ENCODE measurements at places on chromosomes 11 and 22. TPM values are rescaled to one million over a fixed set of nuclear protein-coding genes. Genes with fewer than 3 reads are reported as not detected.

- H3K36me3 ChIP-seq: no peaks in the 10 kb centered on the region
- peaks cover 71% of the 10 kb centered on the region for H3K4me1 ChIP-seq
- H3K27ac ChIP-seq: peak overlapping the region; percentile 73
Observed at GRCh38 chr11:33692013-33692504, 8.6 kb downstream of the C11orf91 start.

GRCh38 chr11:9005087-9005486 lies 1.3 kb upstream of the NRIP3 start:
- peaks cover 6% of the 10 kb centered on the region for H3K4me1 ChIP-seq
- H3K27ac ChIP-seq: no peak overlapping the region

DNA sequence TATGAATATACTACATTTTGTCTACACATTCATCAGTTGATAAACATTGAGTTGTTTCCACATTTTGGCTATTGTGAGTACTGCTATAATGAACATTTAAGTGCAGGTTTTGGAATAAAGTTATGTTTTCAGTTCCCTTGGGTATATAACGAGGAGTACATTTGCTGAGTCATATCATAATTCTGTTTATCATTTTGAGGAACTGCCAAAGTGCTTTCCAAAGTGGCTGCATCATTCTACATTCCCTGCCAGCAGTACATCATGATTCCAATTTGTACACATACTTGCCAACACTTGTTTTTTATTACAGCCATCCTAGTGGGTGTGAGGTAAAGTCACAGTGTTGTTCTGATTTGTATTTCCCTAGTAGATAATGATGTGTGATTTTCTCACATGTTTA lies 1458.6 kb upstream of the TENM4 start:
- H3K27me3 ChIP-seq: no peaks in the 10 kb centered on the region
- no peak overlapping the region for H3K4me3 ChIP-seq
- no peaks in the 10 kb centered on the region for H3K4me1 ChIP-seq
- DNase-seq: no peak
- no peak overlapping the region for H3K27ac ChIP-seq

- no peaks in the 10 kb centered on the region for H3K27me3 ChIP-seq
- peak; percentile 57 for DNase-seq
- H3K36me3 ChIP-seq: peaks cover 68% of the 10 kb centered on the region
- peak overlapping the region; percentile 92 for H3K27ac ChIP-seq
Observed at GRCh38 chr22:36332623-36333332, 55.0 kb downstream of the MYH9 start.

GRCh38 chr11:116882386-116882785 lies 45.0 kb upstream of the APOA1 start:
- no peak for DNase-seq
- H3K4me3 ChIP-seq: no peak overlapping the region
- H3K4me1 ChIP-seq: no peaks in the 10 kb centered on the region
- no peaks in the 10 kb centered on the region for H3K36me3 ChIP-seq
- no peak overlapping the region for H3K27ac ChIP-seq

DNA sequence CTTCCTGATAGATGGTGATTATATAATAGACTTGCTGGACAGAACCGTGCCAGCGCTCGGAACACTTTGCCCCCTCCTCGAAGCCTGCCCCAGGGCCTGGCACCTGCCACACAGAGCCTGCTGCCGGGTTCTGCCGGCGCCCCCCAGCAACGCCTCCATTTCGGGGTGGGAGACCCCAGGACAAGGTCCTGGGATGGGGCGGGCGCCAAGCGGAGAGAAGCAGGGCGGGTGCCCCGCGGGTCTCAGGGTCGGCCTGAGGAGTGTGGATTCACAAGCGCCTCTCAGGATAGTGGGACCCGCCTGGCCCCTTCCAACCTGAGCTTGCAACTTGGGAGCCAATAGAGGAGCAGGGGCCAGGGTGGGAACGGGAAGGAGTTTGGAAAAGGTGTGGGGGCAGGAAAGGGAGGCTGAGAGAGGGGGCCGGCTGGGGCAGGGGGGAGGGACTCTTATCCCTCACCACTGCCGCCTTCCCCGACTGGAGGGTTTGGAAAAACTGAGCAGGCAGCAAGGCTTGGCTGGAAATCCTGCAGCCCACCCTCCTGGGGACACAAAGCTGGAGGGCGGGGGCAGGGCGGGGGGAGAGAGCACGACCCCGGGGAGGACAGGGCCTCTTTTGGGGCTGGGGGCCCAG lies 3.3 kb upstream of the BCL9L start:
- no peaks in the 10 kb centered on the region for H3K27me3 ChIP-seq
- H3K36me3 ChIP-seq: no peaks in the 10 kb centered on the region
- peak; percentile 82 for DNase-seq
- peak overlapping the region; percentile 94 for H3K27ac ChIP-seq
- H3K4me1 ChIP-seq: peaks cover 20% of the 10 kb centered on the region
- H3K4me3 ChIP-seq: peak overlapping the region; percentile 95

DNA sequence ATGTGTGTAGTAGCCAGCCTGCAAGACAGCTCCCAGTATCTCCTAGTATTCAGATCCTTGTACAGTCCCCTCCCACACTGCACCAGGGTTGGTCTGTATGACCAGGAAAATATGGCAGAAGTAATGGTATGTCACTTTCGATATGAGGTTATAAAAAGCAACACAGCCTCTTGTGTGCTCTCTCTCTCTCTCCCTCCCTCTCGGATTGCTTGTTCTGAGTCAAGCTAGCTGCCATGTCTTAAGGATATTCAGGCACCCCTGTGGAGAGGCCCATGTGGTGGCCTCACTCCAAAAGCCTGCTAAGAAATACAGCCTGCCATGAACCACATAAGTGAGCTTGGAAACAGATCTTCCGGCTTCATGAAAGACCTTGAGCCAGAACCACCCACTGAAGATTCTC lies 25.4 kb downstream of the FXYD6 start:
- H3K27me3 ChIP-seq: no peaks in the 10 kb centered on the region
- H3K36me3 ChIP-seq: no peaks in the 10 kb centered on the region
- H3K27ac ChIP-seq: peak overlapping the region; percentile 23
- H3K4me3 ChIP-seq: no peak overlapping the region

DNA sequence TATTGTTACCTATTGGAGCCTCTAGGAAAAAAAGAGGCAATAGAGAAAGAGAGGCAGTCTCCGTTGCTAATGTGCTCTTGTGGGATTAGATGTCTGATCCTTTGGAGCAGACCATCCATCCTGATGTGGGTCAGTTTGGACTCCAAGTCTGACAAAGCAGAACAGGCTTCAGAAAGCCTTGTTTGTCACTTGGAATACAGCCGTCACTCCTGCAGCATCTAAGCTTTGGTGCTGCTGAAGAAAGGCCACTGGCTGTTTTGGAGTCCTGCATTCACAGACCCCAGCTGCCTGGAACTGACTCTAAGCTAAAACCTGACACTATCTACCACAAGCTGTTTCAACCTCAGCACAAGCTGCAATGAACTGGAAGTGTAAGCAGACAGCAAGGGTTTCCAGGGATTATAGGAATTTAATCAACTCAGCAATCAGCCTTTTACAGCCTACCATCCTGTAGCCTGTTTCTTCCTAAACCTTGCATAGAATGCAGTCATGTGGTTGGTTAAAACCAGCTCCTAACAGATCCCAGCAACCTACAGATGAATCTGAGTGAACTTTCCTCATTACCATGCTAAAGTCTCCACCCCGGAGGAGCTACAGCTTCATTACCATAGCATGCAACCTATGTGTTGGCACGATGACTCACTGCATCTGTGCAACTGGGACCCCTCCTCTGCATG lies 3.7 kb upstream of the PLAAT4 start:
- H3K27me3 ChIP-seq: no peaks in the 10 kb centered on the region
- H3K4me3 ChIP-seq: no peak overlapping the region
- DNase-seq: no peak
- H3K27ac ChIP-seq: no peak overlapping the region

DNA sequence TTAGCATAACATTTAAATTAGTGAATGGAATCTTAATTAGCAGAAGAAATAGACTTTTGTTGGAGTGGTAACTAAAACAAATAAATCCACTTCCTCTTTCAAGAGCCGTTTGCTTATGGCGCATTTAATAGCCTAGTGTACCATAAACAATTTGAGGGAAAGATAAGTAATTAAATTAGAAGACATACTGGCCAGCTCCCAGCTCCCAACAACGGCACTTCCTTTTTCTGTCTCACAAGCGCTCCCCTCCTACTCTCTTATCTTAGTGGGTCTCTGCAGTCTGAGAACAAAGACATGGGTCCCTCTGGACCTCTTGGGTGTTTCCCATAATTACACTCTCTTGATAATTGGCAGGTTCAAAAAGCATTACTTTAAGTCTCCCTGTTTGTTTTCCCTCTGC lies 146.0 kb downstream of the OPCML start:
- H3K4me3 ChIP-seq: no peak overlapping the region
- DNase-seq: no peak
- H3K4me1 ChIP-seq: no peaks in the 10 kb centered on the region
- no peaks in the 10 kb centered on the region for H3K36me3 ChIP-seq
- no peak overlapping the region for H3K27ac ChIP-seq
- H3K27me3 ChIP-seq: no peaks in the 10 kb centered on the region

GRCh38 chr11:62592989-62593421 lies 1.7 kb upstream of the TUT1 start:
- H3K4me1 ChIP-seq: peaks cover 35% of the 10 kb centered on the region
- peak; percentile 13 for DNase-seq
- H3K27me3 ChIP-seq: no peaks in the 10 kb centered on the region
- H3K27ac ChIP-seq: peak overlapping the region; percentile 93
- H3K36me3 ChIP-seq: peaks cover 61% of the 10 kb centered on the region
- H3K4me3 ChIP-seq: no peak overlapping the region

DNA sequence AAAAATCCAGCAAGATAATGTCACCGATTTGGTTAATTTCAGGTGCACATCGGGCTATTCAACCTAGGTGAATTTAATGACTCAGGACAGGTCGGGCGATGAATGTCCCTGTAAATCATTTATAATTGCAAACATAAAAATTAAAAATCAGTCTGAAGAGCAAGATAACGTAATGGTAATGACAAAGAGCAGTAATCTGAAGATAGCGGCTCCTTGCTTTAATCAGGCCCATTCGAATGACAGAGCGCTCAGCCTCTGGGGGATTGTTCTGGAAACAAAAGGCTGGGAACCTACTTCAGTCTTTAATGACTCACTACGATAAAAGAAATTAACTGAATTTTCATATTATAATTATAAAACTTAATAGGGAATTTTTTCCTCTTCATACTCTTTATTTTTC lies 61.3 kb downstream of the RCN1 start:
- no peaks in the 10 kb centered on the region for H3K36me3 ChIP-seq
- H3K4me1 ChIP-seq: no peaks in the 10 kb centered on the region
- H3K4me3 ChIP-seq: peak overlapping the region; percentile 3
- no peaks in the 10 kb centered on the region for H3K27me3 ChIP-seq

DNA sequence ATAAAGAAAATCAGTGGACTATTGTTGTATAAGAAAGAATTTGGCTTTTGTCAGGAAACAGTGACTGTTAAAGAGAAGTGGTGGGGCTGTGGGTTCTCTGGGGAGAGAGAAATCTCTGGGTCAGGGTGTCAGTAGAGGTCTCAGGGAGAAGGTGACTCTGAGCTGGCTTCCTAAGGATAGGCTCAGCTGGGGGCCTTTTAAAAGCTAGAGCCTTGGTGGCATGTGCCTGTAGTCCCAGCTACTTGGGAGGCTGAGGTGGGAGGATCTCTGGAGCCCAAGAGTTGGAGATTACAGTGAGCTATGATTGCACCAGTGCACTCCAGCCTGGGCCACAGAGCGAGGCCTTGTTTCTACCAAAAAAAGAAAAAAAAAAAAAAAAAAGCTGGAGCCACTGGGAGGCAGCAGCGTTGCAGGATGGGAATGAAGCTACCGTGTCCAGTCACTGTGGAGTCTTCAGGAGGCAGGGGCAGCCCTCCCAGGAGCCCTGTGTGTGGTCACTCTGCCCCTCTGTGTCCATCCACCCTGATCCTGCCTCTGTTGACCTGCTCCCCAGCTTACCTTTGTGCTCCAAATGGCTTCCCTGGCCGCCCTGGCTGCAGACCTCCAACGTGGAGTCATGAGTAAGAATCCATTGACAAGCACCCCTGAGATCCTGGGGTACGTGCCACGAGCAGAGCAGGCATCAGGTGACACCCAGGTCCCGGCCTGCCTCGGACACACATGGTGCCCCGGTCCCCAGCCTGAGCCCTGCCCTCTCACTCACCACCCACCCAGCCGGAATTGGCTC lies 5.4 kb upstream of the MIF start:
- H3K4me1 ChIP-seq: no peaks in the 10 kb centered on the region
- no peak for DNase-seq
- H3K27me3 ChIP-seq: no peaks in the 10 kb centered on the region
- H3K27ac ChIP-seq: no peak overlapping the region
- no peak overlapping the region for H3K4me3 ChIP-seq

- peaks cover 21% of the 10 kb centered on the region for H3K4me1 ChIP-seq
- no peaks in the 10 kb centered on the region for H3K27me3 ChIP-seq
- no peaks in the 10 kb centered on the region for H3K36me3 ChIP-seq
- H3K4me3 ChIP-seq: no peak overlapping the region
Observed at GRCh38 chr11:86680716-86681482, 8.5 kb upstream of the ME3 start.

DNA sequence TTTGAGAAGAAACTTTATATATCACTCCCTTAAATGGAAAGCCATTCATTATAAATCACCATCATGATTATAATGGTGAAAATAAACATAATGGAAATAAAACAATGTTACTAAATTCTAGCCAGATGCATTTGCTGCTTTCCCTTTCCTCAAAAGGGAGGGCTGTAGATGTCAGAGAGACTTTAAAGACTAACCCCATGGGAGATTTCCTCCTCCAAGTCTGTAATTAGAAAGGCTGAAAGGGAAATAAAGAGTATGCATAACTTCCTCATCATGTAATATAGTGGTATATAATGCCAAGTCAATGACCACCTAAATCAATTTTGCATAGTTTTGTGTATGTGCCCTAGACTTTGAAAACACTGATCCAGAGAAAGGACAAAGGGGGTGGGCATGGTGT lies 6.4 kb downstream of the CD6 start:
- no peaks in the 10 kb centered on the region for H3K36me3 ChIP-seq
- DNase-seq: no peak
- H3K27ac ChIP-seq: no peak overlapping the region
- no peak overlapping the region for H3K4me3 ChIP-seq
- H3K4me1 ChIP-seq: no peaks in the 10 kb centered on the region

- DNase-seq: no peak
- no peaks in the 10 kb centered on the region for H3K4me1 ChIP-seq
- H3K27me3 ChIP-seq: no peaks in the 10 kb centered on the region
- no peaks in the 10 kb centered on the region for H3K36me3 ChIP-seq
- H3K4me3 ChIP-seq: no peak overlapping the region
Observed at GRCh38 chr11:92453055-92453454, 228.4 kb downstream of the FAT3 start.

GRCh38 chr11:80239217-80239616 lies 798.4 kb upstream of the TENM4 start:
- H3K27me3 ChIP-seq: no peaks in the 10 kb centered on the region
- H3K4me1 ChIP-seq: no peaks in the 10 kb centered on the region
- no peak for DNase-seq
- no peak overlapping the region for H3K27ac ChIP-seq
- H3K4me3 ChIP-seq: no peak overlapping the region

BTG4 gene
- not detected for total RNA-seq

LARGE2 gene
- total RNA-seq: not detected

SCUBE2 gene
- 0.44 TPM for total RNA-seq

PRG3 gene
- not detected for total RNA-seq

CCDC73 gene
- not detected for total RNA-seq

OR52H1 gene
- total RNA-seq: not detected

PARVA gene
- 42.1 TPM for total RNA-seq

A4GALT gene
- total RNA-seq: 62.5 TPM

PRODH gene
- total RNA-seq: 3.3 TPM
